DMS 273 treated with DMSO at 0.1 percent for 48 hours (cell line): ENCODE measurements at places on chromosomes 4 and X.
A peak's percentile ranks its signal among the peaks of the same experiment; 100 is the strongest.

DNA sequence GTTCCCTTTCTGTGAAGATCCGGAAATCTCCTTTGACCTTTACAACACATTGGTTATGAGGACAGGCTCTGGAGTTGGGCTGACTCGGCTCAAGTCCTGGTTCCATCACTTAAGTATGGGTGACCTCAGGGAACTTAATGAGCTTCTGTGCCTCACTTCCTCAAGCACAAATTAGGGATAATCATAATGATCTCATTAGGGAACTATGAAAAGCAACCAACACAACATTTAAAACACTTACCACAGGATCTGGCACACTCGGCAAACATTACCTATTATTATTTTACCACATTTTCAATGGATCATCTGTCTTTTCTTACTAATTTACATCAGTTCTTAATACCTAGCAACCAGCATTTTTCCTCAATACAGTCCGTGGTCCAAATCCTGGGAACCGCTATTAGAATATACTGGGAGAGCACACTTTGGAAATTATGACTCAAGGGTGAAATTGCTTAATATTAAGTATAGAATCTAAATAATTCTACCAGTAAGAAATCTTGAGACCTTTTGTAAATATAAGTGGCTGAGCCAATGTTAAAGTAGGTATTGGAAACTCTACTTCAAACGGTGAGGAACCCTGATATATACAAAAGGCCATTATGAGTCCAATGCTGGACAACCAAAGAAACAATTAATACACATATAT lies 19.6 kb downstream of the ADGRA3 start:
- DNase-seq: no peak

GRCh38 chrX:9489234-9489633 lies 24.4 kb downstream of the TBL1X start:
- DNase-seq: no peak

- no peak for DNase-seq
These were observed 473.4 kb upstream of the GNPDA2 start for GRCh38 chr4:45199736-45200135.

DNA sequence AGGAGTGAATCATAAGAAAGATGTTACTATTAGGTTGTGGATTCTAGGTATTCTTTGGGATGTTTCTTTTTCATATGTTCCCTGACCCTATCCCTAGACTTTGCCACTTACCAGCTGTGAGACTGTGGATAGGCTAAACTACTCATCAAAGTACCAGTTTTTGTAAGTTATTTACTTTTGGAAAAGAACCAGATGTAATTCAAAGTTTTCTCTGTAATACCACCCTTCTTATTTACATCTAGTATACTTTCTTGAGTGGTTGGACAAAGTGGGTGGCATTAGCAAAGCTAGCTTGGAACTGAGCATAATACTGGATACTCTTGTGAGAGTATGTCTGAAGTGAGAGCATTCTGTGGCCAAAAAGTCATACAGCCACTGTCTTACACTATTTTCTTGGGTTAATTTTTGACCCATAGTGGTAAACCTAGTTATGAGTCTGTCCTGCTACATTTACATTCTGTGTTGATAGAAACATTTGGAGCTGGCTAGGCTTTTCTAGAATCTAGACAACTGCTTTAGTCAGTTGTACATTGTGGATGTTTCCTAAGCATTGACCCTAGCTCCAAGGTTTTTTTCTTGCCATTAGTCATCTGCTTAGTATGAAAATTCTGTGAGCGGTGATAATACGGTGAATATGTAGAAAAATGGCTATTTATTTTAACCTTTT lies 41.7 kb downstream of the KDM6A start:
- no peak for DNase-seq

GRCh38 chrX:132933170-132933569 lies 25.3 kb downstream of the HS6ST2 start:
- DNase-seq: no peak

- peak; percentile 16 for DNase-seq
These were observed 18.2 kb upstream of the ABLIM2 start for GRCh38 chr4:8176547-8177399.

DNA sequence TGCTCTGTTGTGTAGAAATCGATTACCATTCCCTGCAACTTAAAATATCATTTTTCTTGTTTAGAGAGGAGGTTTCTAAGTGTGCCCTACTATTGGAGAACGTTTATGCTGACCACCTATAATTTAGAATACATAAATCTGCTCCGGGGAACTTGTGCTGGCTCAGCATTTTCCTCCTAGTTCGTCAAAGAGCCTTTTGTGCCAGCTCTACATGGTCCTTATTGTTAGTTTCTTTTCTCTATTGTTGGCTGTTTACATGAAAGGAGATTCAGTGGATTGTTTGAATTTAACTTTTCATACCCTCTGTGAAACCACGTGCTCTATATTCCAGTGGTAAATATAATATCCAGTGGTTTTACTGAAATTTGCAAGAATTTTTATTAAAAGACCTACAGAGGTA lies 53.4 kb upstream of the ATP8A1 start:
- DNase-seq: no peak

- no peak for DNase-seq
These were observed 72.1 kb upstream of the MAMLD1 start for GRCh38 chrX:150291014-150291413.

DNA sequence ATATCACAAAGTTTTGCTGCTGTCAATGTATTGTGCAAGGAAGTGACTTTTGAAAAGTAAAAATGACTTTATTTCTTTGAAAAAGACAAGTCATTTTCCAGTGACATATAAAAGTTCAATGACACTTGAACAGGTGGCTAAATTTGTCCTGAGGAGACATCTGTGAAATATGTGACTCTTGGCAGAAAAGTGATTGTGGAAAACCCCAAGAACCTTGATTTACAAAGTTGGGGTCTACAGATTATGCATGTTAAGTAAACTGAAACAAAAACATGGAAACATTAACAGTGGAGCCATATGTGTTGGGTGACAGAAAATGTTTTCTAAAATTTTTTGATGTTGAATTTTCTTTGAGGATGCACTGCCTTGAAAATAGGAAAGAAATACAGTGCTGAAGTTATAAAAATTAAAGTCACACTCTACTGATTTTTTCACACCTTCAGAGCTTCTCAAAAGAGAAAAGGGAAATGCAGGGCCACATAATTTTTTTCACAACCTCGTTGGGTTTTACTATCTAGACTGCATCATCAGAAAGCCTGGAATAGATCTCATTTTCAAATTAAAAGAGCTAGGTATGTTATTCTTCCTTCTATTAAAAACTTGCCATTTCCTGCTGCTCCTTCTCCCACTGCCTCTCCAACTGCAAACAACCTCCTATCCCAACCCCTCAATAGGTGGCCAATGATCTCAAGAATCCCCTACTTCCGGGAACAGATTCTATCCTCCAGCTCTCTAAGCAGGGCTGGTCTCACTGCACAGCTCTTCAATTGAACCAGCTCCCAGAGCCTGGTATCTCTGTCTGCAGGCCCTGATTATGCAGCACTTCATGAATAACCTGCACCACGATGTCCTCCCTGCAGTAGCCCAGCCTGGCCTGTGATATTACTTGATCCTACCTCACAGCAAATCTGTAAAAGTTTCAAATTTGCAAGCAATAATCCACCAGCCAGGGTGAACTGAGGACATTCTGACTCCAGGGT lies 570.8 kb upstream of the CPEB2 start:
- no peak for DNase-seq

GRCh38 chr4:65665771-65666523 lies 4.3 kb downstream of the EPHA5 start:
- DNase-seq: no peak

DNA sequence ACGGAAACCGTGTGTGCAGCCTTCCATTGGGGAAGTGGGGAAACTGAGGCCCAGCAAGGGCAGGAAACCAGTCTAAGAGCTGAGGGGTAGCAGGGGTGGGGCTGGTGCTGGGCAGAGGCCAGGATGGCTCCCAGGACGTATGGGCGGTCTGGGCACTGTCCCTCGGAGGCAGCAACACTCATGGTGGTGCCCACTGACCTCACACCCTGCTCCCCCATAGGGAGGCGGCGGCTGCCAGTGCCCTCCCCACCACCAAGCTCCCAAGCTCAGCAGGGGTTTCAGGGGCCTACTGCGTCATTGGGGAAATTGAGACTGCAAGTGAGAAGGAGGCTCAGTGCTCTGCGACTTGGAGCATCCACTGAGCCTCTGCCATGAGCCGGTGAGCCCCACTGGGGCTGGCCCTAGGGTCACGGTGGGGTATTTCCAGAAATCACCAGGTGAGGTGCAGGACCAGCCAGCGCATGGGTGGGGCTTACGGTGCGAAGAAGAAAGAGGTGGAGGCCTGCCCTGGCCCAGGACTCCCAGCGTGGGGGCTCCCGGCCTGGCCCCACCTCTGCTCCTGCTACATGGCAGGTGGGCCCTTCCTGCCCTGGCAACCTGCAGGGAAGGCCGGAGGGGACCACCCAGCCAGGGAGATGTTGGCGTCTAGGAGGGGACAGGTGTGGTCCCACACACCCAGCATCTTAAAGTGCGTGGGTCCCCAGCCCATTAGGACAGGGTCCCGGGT lies 915 bp downstream of the MSANTD1 start:
- DNase-seq: no peak

GRCh38 chrX:16466640-16467432 lies 183.1 kb upstream of the S100G start:
- DNase-seq: no peak

DNA sequence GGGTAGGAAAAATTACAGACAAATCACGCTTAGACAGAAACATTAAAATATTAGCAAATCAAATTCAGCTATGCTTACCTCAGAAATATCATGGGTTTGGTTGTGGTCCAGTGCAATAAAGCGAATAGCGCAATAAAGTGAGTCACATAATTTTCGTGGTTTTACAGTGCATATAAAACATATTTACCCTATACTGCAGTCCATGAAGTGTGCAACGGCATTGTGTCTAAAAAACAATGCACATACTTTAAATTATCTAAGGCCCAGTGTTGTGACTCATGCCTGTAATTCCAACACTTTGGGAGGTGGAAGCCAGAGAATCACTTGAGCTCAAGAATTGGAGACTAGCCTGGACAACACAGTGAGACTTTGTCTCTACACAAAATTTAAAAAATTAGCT lies 195.7 kb upstream of the IL1RAPL1 start:
- DNase-seq: no peak

DNA sequence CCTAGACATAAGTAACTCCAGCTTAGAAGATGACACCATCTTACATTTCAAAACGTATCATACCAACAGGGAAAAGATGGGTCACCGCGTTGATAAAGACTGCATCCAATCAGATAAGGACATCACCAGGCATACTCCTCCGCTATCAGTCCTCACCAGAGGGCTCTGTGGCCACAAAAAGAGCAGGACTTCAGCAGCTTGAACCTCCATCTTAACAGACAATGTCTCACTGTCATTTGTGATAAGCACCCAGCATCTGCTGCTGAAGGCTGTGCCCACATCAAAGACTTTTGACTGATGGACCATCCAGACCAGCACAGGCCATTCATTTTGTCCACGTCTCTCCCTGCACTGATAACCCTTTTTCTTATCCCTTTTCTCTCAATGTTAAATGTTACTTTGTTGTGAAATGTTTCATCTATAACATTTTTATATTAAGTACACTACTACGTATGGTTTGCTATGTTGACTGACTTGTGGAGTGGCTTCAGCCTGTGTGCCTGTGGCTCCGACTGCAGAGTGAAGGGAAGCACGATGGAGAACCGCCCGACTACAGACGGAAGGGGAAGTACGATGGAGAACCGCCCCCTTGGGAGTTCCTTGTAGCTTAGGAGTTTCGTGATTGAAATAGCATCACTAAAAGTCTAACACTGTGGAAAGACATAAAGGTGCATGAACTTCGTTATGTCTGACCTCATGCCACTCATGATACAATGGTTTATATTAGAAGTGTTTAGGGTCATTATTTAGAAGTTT lies 595.4 kb upstream of the AGA start:
- no peak for DNase-seq

- DNase-seq: no peak
These were observed 195.0 kb upstream of the CLNK start for GRCh38 chr4:10879411-10880110.

DNA sequence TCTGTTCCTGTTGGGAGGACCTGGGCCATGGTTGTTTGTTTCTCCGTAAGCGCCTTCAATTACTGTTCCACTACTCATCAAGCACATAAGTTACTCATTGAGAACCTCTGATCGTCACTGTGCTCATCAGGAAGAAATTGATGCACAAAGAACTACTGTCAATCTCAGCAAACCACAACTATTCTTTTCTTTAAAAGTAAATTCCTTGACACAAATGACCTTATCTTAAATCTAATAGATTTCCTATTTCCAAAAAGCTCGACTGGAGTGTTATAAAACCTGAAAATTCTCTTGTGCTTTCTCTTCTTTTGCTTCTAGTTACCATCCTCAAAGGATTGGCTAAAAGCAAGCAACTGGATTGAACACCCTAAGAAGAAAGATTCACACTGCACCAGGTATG lies at the start of gene MUC7:
Gene MUC7 (plus strand): TSS at position 301 of the 400 bp plus-strand sequence. CDS start 1,825 bp downstream, outside the sequence.
- no peak for DNase-seq

DNA sequence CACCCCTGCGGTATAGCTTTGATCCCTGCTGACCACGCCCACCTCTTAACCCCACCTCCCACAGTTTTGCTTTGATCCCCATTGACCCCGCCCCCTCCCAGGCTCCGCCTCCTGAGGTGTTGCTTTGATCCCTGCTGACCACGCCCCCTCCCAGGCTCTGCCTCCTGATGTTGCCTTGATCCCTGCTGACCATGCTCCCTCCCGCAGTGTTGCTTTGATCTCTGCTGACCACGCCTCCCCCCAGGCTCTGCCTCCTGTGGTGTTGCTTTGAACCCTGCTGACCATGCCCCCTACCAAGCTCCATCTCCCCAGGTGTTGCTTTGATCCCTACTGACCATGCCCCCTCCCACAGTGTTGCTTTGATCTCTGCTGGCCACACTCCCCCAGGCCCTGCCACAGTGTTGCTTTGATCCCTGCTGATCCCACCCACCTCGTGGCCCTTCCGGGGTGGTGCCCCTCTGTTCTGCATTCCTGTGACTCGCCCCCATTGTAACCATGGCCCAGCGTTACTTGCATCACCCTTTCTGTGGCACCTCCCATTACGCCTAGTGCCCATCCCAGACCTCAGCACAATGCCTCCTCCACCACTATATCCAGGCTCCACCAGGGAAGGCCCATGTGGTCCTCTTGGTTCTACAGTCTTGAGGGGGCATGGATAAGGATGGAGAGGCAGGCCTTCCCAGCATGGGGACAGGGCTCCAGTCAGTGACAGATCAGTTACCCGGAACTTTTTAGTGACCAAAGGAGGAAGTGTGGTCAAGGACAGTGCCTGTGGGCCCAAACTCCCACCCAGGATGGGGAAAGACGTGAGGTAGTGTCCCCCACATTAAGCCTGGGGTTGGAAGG lies 70.8 kb downstream of the ADRA2C start:
- no peak for DNase-seq

GRCh38 chr4:163810755-163811154 lies 316.3 kb downstream of the TMA16 start:
- no peak for DNase-seq

- DNase-seq: no peak
These were observed 275.8 kb upstream of the TENM3 start for GRCh38 chr4:181967401-181967800.

GRCh38 chrX:1734806-1735205 lies 119.9 kb downstream of the ASMT start:
- DNase-seq: no peak

GRCh38 chr4:176563591-176563990 lies 229.1 kb downstream of the VEGFC start:
- DNase-seq: no peak

- DNase-seq: no peak
These were observed 152.7 kb downstream of the TEX11 start for GRCh38 chrX:70755850-70756249.
